Amniotic stem cell (primary cell): ENCODE measurements at places on chromosomes 1 and 21.

- DNase-seq: no peak
Observed at GRCh38 chr1:169240449-169241232, 127.0 kb downstream of the NME7 start.

DNA sequence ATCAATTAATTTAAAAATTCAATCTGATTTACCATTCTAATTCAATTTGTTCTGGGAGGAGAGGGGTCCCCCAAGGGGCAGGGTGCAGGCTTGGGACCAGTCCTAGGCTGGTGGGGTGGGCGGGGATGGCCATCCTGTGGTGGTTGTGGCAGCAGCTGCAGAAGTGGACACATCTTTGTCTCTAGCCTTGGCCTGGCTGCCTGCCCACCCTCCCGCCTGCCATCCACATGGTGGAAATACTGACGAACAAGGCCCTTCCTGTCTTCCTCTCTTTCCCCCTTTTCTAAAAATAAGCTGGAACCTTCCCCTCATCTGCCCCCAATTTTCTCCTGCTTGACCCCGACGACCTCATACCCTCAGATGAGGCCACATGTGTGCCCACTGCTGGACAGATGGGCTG lies 130.9 kb downstream of the FOXD2 start:
- no peak for DNase-seq

- DNase-seq: no peak
Observed at GRCh38 chr1:159009287-159009686, 420 bp upstream of the IFI16 start.

DNA sequence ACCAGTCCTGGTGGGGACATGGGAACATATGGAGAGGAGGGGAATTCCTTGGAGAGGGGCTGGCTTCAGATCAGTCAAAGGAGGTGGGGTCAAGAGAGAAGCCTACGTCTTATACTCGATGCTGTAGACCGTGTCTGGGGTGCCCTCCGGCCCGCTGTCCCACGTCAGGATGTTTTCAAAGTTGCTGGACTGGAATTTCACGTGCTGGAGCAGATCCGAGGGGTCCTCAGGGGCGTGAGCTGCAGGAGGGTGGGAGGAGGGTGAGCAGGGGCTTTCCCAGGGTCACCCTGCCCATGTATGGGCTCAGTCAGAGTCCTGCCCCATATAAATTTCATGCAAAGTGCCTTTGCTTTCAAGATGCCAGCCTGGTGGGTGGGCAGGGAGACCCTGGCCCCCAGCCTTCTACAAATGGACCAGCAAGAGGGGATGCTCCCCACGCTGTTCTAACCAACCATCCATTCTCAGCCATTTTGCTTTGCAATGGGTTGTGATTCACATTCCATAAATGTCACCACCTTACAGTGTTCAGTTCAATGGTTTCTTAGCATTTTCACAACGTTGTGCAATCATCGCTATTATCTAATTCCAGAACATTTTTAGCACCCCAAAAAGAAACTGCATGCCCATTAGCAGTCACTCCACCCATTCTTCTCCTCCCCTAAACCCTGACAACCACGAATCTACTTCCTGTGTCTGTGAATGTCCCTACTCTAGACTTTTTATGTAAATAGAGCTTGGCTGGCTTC lies 4.3 kb downstream of the IL22RA1 start:
- no peak for DNase-seq

- no peak for DNase-seq
Observed at GRCh38 chr1:44705470-44705869, 25.5 kb downstream of the RNU5D-1 start.

- DNase-seq: no peak
Observed at GRCh38 chr1:119266386-119266785, 102.2 kb upstream of the HAO2 start.

- no peak for DNase-seq
Observed at GRCh38 chr1:30514137-30514654, 209.2 kb downstream of the MATN1 start.

DNA sequence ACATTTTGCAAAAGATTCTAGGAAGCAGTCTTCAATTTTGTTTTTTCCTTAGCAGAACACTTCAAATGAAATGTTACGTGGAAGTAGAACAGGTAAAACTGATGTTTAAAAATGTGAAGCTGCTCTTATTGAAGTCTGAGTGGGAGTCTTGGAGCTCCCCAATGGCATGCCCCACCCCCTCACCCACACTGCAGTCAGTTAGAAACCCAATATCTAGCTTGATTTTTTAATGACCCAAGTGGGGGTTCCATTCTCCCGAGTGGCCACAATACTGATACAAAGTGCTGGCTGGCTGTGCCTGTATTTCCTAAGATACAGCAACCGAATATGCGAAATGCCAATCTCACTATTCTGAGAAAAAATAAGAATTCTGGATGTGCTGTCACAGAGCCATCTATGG lies 31.3 kb downstream of the GPR3 start:
- no peak for DNase-seq

- no peak for DNase-seq
Observed at GRCh38 chr1:201026836-201027235, 3.3 kb upstream of the KIF21B start.

DNA sequence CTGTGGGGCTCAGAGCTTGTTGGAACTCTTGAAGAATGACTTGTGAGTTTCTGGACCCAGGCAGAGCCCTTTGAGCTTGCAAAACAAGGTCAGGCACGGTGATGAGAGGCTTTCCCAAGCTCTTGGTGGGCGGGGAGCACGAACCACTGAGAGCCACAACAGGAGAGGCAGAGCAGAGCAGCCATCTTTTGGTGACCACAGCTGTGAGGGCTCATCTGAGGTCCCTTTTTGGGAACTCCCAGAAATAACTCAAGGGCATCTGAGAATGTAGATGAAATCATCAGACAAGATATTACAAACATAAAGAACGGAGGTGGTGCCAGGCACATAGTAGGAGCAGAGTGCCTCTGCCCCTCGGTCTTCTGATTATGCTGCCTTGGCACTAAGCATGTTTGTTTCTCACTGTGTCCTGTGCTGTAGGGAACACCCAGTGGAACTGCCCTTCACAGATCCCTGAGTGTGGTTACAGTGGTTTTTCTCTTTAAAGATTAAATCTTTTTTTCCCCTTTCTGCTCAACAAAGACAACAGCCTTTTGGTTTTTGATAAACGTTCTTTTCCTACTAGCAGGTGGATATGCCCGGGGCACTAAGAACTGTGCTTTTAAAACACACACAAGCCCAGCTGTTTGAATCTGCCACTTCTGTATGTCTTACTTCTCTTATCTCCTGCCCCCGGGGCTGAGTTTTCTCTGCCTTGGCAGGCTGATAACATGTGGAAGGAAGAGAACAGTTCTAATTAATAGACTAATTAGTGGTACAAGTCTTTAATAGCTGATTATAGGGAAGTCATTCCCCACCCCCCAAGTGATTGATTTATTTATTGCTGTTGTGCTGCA lies 37.7 kb downstream of the CD34 start:
- no peak for DNase-seq

DNA sequence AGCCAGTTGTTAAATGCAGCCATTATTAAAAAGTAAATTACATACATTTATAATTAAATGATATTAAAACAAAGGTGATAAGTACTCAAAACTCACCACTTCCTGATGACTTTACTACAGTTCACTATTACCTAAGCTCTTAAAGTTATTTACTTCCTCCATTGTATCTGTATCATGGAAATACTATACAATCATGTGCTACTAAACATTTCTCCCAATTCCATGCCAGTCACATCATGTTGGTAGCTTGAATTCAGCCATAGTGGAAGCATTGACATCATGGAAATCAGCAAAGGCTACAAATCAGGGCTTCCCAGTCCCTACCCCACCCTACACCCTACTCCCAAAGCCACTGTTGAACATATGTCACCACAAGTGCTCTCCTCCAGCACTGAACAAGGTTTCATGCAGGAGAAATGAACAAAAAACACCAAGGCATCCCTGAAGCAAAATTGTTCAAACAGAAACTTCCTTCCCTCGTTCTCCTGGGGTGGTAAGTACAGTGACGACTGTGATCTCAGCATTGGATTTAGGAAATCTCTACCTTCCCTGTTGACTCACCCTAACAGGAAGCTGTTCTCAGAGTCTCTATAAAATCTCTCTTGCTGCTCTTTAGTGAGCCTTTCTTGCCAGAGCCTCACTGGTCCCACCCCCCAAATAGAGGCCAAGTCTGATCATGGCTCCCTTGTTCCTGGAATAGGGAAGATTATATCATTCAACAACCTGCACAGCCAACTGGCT lies 12.7 kb downstream of the VSIG8 start:
- DNase-seq: no peak

GRCh38 chr21:33869873-33870272 lies 45.7 kb downstream of the ATP5PO start:
- DNase-seq: no peak

GRCh38 chr1:99675994-99676393 lies 30.1 kb downstream of the PALMD start:
- no peak for DNase-seq

- DNase-seq: no peak
Observed at GRCh38 chr1:53652441-53653199, 86.3 kb downstream of the GLIS1 start.

- no peak for DNase-seq
Observed at GRCh38 chr21:45047257-45047656, 27.1 kb upstream of the ADARB1 start.

DNA sequence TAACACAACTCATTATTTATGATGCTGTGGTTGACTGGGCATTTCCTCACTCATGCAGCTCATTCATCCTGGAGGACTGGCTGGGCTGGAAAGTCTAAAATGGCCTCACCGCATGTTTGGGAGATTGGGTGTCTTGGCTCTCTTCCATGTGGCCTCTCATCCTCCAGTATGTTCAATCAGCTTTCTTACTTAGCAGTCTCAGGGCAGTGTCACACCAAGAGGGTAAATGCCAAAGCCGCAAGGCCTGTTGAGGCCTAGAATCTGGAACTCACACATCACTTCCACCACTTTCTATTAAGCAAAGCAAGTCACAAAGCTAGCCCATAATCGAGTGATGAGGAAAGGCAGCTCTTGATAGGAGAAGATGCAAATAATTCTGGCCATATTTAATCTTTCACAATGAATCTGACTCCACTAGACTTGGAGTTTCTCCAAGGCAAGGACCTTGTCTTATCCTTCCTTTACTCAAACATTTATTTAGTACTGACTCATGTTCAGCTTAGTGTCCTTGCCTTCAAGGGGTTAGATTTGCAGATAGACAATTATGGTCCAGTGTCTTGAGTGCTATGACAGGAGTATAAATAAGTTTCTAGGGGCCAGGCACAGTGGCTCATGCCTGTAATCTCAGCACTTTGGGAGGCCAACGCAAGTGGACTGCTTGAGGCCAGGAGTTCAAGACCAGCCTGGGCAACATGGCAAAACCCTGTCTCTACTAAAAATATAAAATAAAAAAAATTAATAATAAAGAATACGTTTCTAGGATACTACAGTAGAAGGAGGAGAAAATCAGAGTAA lies 45.1 kb downstream of the TMEM53 start:
- peak; percentile 73 for DNase-seq

- DNase-seq: peak; percentile 28
Observed at GRCh38 chr21:44300262-44300959, 558 bp downstream of the PFKL start.

DNA sequence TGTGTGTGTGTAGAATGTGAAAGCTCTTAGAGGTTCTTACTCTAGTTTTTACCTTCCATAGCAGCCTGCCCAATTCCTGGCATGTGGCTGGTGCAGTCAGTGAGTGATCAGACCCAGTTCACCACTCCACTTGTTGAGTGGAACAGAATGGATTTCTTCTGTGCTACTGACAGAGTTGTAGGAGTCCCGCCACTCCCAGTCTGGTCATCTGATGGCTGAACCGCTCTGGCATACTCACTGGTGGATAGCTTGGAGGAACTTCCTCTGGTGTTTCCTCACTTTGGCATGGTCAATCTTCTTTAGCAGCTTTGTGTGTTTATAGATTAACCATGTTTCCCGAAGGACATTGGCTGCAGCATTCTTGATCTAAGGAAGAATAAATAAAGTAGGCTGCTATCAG lies 106.7 kb upstream of the ADAR start:
- DNase-seq: no peak

DNA sequence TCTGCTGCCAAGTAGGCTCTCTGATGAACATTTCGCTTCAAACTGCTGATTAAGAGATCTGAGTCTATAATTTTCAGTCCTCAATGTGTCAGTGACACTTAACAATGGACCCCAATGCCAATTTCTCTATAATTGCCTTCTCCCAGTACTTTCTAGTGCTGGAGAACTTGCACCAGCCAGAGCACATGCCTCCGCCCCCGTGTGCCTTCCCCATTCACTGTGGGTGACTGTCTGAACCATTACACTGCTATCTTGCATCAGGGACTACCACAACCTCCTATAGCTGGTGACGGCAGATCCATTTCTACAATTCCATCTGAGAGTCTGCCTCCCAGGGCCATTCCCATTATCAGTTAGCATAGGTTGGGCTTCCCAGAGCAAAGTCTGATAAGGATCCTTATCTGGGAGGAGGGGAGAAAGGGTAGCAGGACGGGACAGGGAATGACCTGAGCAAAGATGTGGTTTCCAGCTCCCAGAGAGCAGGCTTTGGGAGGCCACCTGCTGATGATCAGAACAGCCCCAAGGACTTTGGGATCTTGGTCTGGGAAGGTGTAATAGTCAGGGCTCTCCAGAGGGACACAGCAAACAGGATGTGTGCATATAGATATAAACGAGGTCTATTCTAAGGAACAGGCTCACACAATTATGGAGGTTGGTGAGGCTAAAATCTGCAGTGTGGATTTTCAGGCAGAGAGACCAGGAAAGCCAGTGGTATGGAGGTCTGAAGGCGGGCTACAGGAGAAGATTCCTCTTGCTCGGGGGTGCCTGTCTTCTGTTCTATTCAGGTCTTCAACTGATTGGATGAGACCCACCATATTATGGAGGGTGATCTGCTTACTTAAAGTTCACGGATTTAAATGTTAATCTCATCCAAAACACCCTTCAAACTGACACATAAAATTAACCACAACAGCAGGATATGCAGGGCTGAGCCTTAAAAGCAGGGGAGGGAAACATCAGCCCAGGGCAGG lies 238.2 kb downstream of the PTPRU start:
- no peak for DNase-seq

DNA sequence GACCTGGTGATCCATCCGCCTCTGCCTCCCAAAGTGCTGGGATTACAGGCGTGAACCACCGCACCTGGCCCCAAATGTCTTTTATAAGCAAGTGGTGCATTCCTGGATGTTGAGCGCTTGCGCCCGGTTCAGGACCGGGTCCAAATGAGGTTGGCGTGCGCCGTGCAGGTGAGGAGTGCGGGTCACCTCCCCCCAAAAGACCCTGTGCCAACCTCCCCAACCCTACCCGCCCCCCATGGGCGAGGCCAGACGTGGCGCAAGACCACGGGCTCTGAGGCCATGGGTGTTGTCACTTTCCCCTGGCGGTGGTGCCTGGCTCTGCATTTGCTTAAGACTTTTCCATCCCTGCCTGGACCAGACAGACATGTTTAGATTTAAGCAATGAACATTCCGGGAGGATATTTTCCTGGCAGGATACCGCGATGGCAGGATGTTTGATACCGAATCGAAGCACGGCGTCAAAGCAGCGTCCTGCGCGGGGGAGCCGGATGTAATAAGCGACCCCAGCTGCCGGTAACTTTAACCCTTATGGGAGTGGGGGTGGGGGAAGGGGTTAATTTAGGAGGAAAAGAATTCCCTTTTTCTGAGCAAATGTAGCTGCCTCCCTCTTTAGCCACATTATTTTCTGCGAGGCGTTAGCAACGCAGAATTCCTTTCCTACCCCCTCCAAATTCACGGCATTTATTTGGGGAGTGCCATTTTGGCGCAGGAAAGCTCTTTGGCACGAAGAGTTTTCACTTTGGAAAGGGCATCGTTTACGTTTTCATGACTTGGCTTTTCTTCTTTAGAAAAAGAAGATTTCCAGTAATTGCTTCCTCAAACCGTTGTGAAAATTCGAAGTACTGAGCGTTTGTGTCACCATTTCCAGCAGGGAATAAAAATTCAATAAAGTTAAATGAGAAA lies 27.8 kb upstream of the RNF187 start:
- peak; percentile 43 for DNase-seq
